Activated CD4-positive, alpha-beta memory T cell treated with anti-CD3 and anti-CD28 coated beads, Interleukin-2, amount 10 ng/mL, durations not matched to agents 7 days and 5 days (primary cell): ENCODE measurements at places on chromosomes 13 and 19. TPM values are rescaled to one million over a fixed set of nuclear protein-coding genes. Genes with fewer than 3 reads are reported as not detected.

DNA sequence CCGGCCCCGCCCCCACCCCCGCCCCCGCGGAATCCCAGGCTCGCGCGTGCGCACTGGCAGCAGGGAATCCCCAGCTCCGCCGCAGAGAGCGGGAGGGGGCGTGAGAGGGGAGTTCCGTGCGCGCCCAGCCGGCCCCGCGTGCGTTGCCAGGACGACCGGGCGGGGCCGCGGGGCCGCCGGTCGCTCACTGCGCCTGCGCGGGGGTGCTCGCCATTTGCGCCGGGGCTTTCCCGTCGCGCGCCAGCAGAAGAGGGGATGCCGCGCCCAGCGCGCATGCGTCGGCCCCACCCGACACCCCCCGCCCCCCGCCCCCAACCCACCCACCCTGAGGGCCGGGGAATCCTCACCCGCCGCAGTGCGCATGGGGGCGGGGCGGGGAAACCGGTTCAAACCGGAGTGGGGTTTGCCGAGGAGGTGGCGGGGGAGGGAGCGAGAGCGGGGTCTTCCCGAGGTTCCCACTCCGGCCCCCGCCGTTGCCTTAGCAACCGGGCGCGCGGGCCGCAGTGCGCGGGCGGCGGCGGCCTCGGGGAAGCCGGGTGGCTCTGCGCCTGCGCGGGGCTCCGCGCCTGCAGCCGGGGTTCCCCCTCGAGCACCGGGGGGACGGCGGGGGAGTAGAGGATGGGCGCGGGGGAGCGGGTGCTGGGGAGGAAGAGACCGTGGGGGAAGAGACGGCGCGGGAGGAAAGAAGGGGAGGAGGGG lies 15.1 kb downstream of the CCDC124 start:
- H3K36me3 ChIP-seq: no peaks in the 10 kb centered on the region
- H3K27ac ChIP-seq: no peak overlapping the region

DNA sequence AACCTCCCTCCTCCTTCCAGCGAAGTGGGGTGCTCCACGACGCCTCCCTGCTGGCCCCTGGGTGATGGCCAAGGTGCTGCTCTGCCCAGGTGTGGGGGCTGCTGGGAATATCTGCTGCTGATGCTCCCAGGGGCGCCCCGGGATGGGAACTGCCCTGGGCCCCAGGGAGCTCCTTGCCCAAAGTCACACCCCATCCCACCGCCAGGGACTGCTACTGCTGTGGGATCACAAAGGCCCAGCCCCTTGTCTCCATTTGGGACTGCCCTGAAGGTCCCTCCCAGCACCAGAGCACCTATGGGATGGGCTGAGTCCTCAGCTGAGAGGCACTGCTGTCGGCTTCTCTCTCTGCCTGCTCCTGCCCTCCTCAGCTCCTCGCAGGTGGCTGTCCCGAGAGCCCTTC lies 19.0 kb downstream of the CHST8 start:
- H3K27me3 ChIP-seq: no peaks in the 10 kb centered on the region
- no peak overlapping the region for H3K4me3 ChIP-seq
- H3K36me3 ChIP-seq: no peaks in the 10 kb centered on the region
- no peak for DNase-seq

- H3K4me1 ChIP-seq: peaks cover 12% of the 10 kb centered on the region
- H3K4me3 ChIP-seq: no peak overlapping the region
- no peak overlapping the region for H3K27ac ChIP-seq
- no peaks in the 10 kb centered on the region for H3K27me3 ChIP-seq
- no peak for DNase-seq
Observed at GRCh38 chr13:112509190-112509589, 78.8 kb downstream of the TUBGCP3 start.

- H3K36me3 ChIP-seq: peaks cover 15% of the 10 kb centered on the region
- H3K27me3 ChIP-seq: no peaks in the 10 kb centered on the region
- H3K27ac ChIP-seq: no peak overlapping the region
- no peak overlapping the region for H3K4me3 ChIP-seq
- H3K4me1 ChIP-seq: no peaks in the 10 kb centered on the region
Observed at GRCh38 chr19:32627714-32628270, 46.8 kb downstream of the PDCD5 start.

DNA sequence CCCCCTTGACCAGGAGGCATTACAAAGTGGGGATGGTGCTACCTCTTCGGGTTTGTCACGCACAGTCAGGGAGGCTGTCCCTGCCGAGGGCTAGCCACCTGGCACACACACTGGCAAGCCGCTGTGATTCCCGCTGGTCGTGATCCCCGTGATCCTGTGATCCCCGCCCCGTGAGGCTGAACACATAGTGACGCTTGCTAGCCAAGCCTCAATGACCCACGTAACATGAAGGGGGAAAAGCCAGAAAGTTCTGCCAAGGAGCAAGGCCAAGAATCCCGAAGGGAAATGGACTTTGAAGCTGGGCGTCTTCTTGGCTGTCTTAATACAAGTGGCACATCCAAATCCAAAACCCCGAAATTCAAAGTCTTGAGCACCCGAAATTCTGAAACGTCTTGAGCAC lies 13.7 kb downstream of the LDLR start:
- no peak overlapping the region for H3K4me3 ChIP-seq
- no peaks in the 10 kb centered on the region for H3K27me3 ChIP-seq
- peaks cover 75% of the 10 kb centered on the region for H3K36me3 ChIP-seq
- no peak overlapping the region for H3K27ac ChIP-seq
- peaks cover 19% of the 10 kb centered on the region for H3K4me1 ChIP-seq

GRCh38 chr13:106490569-106491321 lies 44.7 kb downstream of the EFNB2 start:
- peaks cover 26% of the 10 kb centered on the region for H3K27me3 ChIP-seq
- DNase-seq: no peak
- H3K27ac ChIP-seq: no peak overlapping the region
- H3K4me3 ChIP-seq: peak overlapping the region; percentile 60
- peaks cover 15% of the 10 kb centered on the region for H3K4me1 ChIP-seq

DNA sequence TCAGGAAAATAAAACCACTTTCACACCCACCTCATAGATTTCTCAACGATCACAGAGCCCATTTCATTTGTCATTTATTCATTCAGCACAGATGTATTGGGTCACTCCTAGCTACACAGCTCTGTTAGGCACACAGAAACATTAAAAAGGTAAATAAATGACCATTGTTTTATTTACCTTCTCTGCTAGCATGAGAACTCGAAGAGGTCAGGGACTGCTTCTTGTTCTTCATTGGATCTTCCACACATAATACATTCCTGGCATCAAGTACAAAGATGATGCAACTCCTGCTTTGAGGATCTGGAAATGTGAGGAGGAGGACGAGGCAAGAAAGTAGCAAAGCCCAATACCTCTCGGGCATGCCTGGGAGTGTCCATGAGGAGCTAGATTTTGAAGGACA lies 168.1 kb downstream of the RBM26 start:
- H3K27ac ChIP-seq: no peak overlapping the region
- H3K4me1 ChIP-seq: no peaks in the 10 kb centered on the region

DNA sequence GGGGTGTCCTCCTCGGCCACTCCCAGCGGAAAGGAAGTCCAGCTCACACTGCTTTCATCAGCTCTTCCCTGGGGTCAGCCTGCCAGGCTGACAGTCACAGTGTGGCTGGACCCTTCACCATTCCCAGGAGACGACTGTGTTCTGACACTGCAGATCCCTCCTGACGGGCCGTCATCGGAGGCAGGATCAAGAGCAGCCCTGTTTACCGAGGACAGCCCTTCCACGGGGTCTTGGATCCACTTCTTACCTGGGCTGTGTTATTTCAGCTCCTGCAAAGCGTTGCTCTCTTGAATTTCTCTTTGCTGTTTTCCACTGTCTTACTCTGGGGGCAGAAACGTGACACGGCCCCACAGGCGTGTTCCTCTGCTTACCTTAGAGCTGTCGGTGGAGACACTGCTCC lies 149.9 kb upstream of the SOX1 start:
- DNase-seq: no peak
- H3K27ac ChIP-seq: no peak overlapping the region
- no peaks in the 10 kb centered on the region for H3K36me3 ChIP-seq
- no peaks in the 10 kb centered on the region for H3K4me1 ChIP-seq
- H3K27me3 ChIP-seq: no peaks in the 10 kb centered on the region

GRCh38 chr13:46317120-46317519 lies 69.9 kb downstream of the RUBCNL start:
- peaks cover 25% of the 10 kb centered on the region for H3K4me1 ChIP-seq
- H3K27ac ChIP-seq: no peak overlapping the region
- no peaks in the 10 kb centered on the region for H3K27me3 ChIP-seq
- no peak for DNase-seq
- peaks cover 3% of the 10 kb centered on the region for H3K36me3 ChIP-seq

- peak overlapping the region; percentile 50 for H3K4me3 ChIP-seq
- H3K4me1 ChIP-seq: peaks cover 45% of the 10 kb centered on the region
- H3K36me3 ChIP-seq: peaks cover 37% of the 10 kb centered on the region
- H3K27ac ChIP-seq: peak overlapping the region; percentile 84
Observed at GRCh38 chr13:51534041-51534817, 50.0 kb upstream of the WDFY2 start.

GRCh38 chr13:100608489-100608888 lies 19.9 kb upstream of the GGACT start:
- H3K27ac ChIP-seq: peak overlapping the region; percentile 84
- peaks cover 62% of the 10 kb centered on the region for H3K36me3 ChIP-seq
- no peaks in the 10 kb centered on the region for H3K27me3 ChIP-seq
- no peak for DNase-seq
- peaks cover 47% of the 10 kb centered on the region for H3K4me1 ChIP-seq

DNA sequence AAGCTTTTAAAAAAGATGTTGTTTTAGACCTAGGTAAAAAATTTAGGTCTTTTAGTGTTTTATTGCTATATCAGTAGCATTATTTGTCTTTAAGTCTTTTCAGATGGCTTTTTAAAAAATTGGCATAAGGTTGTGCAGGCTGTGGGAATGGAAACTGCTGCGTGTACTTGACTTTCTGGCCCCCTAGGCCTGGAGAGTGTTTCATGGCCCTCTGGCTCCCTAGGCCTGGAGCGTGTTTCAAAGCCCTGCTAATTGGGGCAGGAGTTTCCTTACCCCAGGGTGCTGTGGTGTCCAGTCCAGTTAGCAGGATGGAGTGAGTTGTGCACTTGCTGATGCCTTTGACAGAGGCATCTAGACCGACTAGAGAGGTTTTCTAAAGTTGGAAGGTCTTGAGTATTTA lies 23.8 kb downstream of the PRAM1 start:
- no peak overlapping the region for H3K4me3 ChIP-seq
- no peaks in the 10 kb centered on the region for H3K27me3 ChIP-seq
- H3K4me1 ChIP-seq: peaks cover 50% of the 10 kb centered on the region
- no peak for DNase-seq
- H3K27ac ChIP-seq: peak overlapping the region; percentile 66

DNA sequence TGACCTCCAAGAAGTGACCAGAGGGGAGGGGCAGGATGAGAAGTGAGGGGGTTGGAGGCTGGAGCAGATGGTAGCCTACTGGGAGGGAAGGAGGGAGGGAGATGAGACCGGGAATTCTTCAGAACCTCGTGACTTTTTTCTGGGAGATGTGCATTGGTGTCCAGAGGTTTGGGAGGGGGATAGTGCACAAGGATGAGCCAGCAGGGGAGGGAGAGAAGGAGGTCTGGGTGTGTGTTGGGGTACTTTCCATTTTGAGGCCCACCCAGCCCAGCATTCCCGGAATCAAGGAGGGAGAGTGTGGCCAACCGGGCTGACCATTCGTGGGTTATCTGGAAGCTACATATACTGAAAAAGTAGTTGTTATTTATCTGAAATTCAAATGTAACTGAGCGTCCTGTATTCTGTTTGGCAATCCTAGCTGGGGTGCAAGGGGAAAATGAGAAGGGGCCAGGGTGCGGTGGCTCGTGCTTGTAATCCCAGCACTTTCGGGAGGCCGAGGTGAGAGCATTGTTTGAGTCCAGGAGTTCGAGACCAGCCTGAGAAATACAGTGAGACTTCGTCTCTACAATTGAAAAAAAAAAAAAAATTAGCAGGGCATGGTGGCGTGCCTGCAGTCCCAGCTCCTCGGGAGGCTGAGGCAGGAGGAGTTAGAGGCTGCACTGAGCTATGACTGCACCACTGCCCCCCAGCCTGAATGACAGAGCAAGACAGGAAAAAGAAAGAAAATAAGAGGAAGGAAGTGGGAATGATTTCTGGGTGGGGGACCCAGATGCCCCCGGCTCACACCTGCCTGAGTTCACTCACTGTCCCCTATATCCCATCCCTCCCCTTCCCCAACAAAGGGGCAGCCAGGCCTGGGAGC lies 4.4 kb upstream of the C3 start:
- peaks cover 2% of the 10 kb centered on the region for H3K27me3 ChIP-seq
- no peak overlapping the region for H3K4me3 ChIP-seq
- peaks cover 5% of the 10 kb centered on the region for H3K36me3 ChIP-seq
- H3K27ac ChIP-seq: no peak overlapping the region

DNA sequence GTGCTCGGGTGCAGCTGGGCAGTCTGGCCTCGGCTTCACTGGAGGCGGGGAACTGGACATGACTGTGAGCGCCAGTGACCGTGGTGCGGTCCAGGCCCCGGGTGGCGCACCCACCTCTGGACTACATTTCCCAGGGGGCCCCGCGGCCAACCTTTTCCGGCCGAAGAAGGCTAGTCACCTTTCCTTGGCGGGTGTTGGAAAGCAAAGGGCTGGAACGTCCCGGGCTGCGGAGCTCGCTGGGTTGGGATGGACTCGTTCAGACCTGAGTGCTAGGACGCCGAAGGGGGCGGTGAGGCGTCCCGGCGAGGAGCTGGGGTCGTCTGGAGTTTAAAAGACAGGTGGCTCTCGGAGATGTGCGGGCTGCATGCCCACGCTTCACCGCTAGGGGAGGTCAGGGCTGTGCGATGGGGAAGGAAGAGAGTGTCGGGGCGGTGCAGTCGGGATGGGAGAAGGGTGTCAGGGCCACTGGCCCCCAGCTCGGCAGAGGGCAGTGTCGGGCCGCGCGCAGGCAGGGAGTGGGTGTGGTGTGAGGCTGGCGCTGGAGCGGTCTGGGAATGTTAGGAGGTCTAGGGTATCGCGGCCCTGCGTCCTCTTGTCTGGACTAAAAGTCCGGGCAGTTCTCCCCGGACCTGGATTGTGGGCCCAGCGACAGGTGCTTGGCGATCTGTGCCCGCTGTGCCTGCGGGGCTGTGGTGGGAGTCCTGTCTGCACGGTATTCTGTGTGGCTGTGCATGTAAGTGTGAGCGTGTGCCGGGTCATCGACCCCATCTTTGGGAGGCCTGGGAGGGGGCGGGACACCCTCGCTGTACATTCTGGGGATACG lies 57.1 kb downstream of the ZNF568 start:
- H3K36me3 ChIP-seq: peaks cover 18% of the 10 kb centered on the region
- H3K4me1 ChIP-seq: peaks cover 11% of the 10 kb centered on the region

GRCh38 chr19:42021185-42021584 lies 27.2 kb upstream of the ATP1A3 start:
- H3K36me3 ChIP-seq: no peaks in the 10 kb centered on the region
- no peaks in the 10 kb centered on the region for H3K4me1 ChIP-seq
- H3K27ac ChIP-seq: no peak overlapping the region
- no peak for DNase-seq

ZNF814 gene
- 9.3 TPM for total RNA-seq

PGLYRP1 gene
- not detected for total RNA-seq

SMIM44 gene
- total RNA-seq: not detected

FSTL3 gene
- 3.0 TPM for total RNA-seq

ZNF560 gene
- total RNA-seq: not detected

KLK7 gene
- total RNA-seq: not detected

NLRP11 gene
- not detected for total RNA-seq

ZNF90 gene
- 7.8 TPM for total RNA-seq

ZNF155 gene
- total RNA-seq: 6.7 TPM

TUBA3C gene
- total RNA-seq: not detected
